Motor neuron (in vitro differentiated cells): ENCODE measurements at places on chromosomes 7 and 10. TPM values are rescaled to one million over a fixed set of nuclear protein-coding genes. Genes with fewer than 3 reads are reported as not detected.

DNA sequence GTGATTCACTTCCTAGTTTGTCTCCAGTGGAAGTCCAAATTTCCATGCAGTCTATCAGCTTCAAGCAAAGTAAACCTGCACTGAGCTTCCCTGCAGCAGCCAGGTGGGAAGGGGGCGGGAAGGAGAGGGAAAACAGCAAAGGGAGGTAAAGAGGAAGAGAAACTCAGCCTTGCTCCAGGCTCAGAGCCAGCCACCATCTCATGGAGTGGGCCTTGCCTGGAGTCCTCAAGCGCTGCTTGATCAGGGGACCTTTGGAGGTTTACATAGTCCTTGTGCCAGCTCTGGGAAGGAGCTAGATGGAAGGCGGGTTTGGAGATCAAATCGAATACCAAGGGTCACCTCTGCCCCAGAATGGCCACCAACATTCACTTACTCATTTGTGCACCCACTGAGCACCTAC is 7.4 kb downstream of the CRTAC1 start:
- ATAC-seq = no peak

DNA sequence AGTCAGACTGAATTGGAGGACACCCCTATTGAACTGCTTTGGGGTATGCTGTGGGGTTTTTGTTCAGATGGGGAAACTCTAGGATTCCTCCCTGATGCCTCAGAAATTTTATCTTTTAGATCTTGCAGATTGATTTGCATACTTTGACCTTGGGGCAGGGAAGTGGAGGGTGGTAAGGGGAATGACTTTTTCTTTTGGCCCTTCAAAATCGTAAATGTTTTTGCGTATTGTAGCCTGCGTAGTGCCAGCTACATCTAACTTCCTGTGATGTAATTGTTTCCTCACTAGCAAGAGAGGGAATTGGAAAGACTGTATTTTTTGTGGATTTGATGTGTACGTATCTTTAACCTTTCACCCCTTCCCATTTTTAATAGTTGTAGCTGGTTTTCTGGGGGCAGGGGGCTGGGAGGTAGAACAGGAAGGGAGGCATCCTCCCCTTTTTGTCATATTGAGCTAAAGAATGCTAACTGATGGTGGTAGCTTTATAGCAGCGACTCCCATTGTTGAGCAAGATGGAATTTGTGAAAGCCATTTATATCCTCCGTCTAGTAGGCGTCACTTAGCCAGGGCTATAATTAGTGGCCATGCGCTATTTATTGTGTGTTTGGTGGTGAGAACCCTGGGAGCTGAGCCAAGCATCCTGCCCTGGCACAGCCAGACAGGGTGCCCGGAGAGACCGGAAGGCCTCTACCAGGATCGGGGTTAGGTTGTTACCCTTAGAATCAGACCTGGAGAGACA is 11.3 kb downstream of the DUSP5 start:
- ATAC-seq = no peak

- ATAC-seq = no peak
Measured at GRCh38 chr7:108239501-108240225, 109.5 kb upstream of the LAMB4 start.

The CC2D2B gene
- total RNA-seq = 0.67 and 1.3 TPM in 2 replicates

GRCh38 chr7:143069912-143070500 is 17.9 kb downstream of the OR6V1 start:
- no peak for ATAC-seq

DNA sequence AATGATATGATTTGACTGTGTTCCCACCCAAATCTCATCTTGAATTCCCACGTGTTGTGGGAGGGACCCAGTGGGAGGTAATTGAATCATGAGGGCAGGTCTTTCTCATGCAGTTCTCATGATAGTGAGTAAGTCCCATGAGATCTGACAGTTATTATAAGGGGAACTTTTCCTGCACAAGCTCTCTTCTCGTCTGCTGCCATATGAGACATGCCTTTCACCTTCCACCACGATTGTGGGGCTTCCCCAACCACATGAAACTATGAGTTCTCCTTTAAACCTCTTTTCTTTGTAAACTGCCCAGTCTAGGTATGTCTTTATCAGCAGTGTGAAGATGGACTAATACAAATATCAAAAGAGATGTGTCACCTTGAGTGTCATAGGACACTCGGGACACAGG is 502.7 kb upstream of the PODXL start:
- ATAC-seq = no peak

The CEP55 gene
- total RNA-seq = 15.8 and 16.1 TPM in 2 replicates

The MRLN gene
- total RNA-seq = 2.9 TPM in 1 of 2 replicates, not detected in the other

The BLNK gene
- 0.14 TPM in 1 of 2 replicates, not detected in the other for total RNA-seq
